ENCODE measurements at places on chromosomes 1 and 21.

DNA sequence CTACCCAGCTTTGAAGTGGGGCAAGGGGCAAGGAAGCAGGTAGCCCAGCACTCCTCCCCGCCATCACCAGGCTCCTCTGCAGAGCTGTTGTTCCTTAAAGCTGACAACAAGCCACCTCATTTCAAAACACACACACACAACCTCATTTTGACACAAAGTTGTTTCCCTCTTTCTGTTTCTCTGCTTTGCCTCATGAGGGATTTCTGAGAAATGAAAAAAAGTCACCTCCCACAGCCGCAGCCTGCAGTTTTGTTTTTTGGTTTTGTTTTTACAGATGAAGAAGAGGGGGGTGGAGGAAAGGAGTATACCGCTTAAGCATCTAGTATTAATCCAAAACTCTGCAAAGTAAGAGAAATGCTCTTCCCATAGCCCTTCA is 12.1 kb downstream of the MCL1 start:
- peak; percentile 74 for DNase-seq

DNA sequence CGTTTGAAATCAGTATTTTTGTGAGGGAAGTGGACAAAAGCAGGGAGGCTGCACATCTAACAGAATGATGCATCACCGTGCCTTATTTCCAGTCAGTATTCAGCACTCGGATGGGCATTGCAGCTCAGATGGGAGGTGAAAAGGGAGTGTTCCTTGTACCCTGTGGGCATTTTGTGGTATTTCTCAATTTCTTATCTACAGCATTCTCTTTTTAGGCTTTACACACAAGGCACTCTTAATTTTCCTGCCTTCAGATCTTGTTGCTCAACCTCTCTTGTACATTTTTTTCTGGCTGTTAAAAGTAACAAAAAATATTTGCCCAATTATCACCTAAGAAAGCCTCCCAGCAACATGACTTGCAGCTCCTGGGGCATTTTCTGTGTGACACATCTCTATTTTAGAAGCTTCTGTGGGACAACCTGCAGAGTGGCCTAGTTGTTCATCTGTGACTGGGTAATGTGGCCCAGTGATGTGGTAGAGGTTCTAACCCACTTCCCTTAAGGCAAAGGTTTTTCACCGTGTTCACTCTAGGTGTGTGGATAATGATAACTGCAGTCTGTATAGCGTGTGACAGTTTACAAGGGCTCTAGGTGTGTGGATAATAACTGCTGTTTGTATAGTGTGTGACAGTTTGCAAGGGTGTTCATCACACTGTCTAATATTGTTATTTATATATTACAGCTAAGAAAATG is 257.2 kb downstream of the PTGER3 start:
- DNase-seq: no peak

DNA sequence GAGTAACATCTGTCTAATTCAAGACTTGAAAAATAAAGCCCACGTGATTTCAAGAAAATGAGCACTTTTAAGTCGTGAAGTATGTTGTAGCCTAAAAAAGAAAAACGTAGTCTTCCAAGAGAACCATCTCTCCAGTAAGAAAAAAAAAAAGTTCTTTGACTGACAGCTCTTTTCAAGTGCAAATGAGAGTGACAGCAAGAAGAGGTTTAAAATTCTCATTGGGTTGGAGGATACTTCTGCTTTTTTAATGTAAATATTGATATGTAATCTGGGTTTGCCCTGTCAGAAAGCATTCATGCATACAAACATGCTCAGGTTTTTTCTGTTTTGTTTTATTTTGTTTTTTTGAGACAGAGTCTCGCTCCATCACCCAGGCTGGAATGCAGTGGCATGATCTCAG is 32.3 kb upstream of the PRDM2 start:
- DNase-seq: no peak

DNA sequence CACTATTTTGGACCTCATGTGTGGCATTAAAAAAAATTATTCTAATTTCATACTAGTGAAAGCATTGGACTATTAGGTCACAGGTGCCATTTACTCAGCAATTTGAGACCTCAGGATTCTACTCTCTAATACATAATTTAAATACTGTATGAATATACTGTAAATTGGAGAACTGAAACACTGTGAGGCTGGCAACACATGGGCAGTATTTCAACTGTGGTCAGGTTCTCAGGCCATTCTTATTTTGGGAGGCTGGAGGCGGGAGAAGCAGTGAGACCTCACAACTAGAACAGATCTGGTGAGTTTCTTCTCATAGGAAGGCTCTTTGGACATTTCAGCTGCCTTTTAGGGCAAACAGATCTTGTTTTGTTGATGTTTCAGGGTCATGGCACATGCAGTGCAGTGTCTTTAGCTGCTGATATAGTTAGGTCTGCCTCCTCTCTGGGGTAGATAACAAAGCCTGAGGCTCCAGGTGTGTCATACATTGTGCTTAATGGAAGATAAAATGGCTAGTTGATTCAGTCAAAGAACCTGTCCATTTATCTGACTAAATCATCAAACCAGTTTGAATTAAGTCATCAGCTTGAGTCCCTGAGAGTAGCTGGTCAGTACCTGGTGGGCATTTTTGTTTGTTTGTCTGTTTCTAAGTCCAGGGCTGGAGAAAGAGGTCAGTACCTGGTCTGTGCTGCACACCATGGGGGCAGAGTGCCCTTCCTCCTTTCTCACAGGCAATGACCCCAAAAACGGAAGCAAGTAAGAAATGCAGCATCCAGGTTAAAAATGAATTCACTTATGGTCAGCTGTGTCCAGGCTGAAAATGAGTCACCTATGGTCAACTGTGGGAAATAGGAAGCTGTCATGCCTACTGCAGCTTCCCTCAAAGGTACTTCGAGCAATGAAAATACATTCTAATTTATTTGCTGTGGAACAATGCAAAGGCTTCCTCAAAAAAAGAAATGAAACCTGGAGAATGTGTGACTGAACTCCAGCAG is 216.2 kb downstream of the SDCCAG8 start:
- no peak for DNase-seq

DNA sequence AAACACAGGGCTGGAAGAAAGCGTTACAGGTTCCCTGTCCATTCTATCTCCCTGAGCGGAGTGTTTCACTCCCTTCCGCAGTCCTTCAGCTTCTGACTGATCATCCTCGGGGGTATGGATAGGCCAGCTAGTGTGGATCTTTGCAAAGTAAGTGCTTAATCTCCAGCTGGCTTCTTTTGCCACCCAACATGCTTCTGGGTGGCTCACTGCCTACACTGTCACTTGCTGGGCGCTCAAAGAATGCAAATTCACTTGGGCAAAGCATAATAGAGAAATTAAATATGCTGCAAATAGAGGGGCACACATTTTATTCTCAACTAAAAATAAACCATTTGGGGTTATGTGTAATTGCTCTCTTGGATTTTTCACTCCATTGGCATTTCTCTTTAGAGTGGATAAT is 265.6 kb downstream of the TNR start:
- DNase-seq: no peak

DNA sequence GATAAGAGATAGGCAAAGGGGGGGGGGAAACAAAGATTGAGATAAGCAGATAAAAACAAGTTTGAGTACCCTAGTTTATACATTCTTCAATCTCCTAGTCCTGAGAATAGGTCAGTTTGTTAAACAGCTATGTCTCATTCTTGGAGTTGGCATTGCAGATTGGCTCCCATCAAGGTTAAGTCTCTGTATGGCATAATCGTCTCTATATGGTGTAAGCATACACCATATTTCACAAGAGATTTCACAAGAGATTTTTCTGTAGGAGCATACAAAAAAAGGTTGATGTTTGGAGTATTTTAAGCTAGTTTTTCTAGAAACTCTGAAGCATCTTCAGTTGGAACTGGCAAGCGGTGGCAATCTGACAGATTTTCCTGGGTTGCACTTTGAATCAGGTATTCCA is 35.8 kb downstream of the NCAM2 start:
- no peak for DNase-seq

GRCh38 chr1:205570173-205570501 is 61.7 kb downstream of the ELK4 start:
- no peak for DNase-seq

DNA sequence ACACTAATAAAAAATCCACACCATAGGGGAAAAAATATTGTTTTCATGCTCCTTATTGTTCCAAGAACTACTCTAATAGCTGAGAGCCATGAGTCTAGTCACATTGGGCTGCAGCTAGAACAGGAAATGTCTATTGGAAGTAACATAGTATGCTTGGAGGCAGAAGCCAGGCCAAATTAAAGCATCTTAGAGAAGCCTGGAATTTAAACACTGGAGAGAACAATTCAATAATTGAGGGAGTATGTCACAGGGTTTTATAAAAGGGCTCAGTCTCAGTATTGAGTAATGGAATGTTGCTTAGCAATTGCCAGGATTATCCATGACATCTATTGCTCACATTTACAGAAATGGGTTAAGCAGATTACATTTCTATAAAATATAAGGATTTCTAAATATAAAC is 471.3 kb downstream of the LMO4 start:
- DNase-seq: no peak

- DNase-seq: no peak
Measured at GRCh38 chr1:200867018-200867811, 5.6 kb upstream of the GPR25 start.

GRCh38 chr1:235946571-235946981 is 79.9 kb upstream of the LYST start:
- no peak for DNase-seq

DNA sequence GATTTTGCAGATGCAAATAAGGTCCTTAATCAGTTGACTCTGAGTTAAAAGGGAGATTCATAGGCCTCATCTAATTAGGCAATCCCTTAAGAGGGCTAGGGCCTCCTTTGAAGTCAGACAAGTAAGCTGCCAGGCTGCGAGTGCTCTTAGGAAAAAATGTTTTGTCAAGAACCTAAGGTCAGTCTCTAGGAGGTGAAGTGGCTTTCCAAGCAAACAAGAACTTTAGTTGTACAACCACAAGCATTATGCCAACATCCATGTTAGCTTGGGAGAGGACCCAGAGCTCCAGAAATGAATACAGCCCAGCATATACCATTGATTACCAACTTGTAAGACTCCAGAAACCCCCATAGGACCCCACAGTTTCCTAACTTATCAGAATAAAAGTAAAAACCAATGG is 1366.2 kb downstream of the PLA2G4A start:
- DNase-seq: no peak

DNA sequence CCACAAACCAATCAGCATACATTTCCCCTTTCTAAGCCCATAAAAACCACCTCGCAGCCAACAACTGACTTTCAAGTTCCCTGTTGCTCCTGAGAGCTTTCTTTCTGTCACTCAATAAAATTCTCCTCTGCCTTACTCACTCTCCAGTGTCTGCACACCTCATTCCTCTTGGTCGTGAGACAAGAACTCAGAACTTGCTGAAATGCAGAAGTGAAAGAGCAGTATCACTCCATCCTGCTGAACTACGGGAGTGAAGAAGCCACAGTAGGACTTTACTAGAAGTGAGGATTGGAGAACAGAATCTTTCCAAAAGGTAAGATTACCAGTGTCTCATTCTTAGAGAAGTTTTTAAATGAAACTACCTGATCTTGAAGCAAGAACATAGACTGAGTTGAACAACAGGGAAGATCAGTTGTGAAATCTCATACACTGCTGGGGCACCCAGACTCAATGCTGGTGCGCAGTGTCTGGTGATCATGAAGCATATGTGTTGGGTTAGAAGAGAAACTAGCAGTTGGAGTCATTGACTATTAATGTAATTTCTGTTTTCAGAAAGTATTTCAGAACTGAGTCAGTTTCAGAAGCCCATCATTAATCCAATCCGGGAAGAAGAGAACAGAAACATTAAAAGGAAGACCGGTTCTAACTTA is 726.9 kb upstream of the TMPRSS15 start:
- no peak for DNase-seq

DNA sequence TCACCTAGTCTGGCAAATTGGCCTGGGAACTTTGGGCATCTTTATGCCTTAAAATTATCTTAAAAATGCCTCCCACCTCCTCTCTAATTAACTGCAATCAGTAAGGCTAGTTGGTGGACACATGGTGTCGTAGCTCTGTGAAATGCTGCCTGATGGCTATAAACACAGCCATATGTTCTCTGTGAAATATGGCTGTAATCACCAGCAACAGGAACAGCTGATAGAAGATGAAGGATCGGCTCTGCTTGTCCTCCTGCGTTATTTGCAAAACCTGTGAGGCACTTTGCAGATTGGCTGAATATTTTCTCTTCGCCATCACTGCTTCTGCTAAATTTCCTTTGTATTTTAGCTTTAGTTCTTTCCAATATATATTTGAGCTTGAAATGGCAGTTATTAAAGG is 419.6 kb downstream of the RWDD3 start:
- no peak for DNase-seq

- DNase-seq: peak; percentile 90
Measured at GRCh38 chr1:153783233-153784190, 8.3 kb downstream of the SLC27A3 start.

DNA sequence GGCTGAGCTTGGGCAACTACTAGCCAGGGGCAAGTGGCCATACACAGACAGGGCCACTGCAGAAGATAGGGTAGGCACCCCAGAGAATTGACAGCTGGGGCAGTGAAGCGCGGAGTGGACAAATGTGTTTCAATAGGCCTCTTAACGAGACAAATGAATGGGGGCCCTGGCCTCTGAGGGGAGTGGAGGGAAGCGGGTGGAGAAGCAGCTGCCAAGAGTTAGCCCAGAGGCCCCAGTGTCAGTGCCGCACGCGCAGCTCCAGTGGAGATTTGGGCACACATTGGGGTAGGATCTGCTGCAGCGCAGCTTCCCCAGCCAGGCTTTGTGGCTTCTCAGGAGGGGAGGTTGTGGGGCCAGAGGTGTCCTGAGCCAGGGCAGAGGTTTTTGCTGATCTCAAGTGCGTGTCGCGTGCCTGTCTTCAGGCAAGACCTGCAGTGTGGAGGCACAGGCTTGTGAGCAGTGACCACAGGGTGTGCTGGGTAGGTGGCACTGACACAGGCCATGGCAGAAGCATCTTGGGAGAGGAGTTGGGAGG is 16.9 kb downstream of the PTPRF start:
- DNase-seq: no peak

GRCh38 chr1:48495166-48495565 is 23.2 kb upstream of the SPATA6 start:
- DNase-seq: no peak

GRCh38 chr1:205988585-205988995 is 14.6 kb downstream of the RAB7B start:
- no peak for DNase-seq

DNA sequence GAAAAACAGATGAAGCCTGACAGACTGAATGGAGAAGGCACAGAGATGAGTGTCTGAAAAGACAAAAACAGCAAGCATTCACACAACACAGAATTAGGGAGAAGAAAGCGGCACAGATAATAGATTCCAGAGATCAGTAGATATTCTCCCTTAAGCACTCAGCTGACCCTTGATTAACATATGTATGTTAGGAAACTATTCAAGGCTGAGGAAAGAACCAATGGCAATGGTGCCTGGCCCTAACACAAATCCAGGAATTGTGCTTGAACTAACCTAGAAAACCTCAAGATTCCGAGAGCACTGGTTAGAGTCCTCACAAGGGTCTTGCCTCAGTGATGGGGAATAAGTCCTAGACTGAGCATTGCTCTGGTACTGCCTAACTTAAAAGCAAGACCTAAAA is 30.9 kb downstream of the KCNT2 start:
- DNase-seq: no peak

- DNase-seq: no peak
Measured at GRCh38 chr1:10283318-10283984, 73.1 kb downstream of the KIF1B start.
